Right forelimb (tissue), 1 donor: ENCODE measurements at places on chromosomes 4 and X.

DNA sequence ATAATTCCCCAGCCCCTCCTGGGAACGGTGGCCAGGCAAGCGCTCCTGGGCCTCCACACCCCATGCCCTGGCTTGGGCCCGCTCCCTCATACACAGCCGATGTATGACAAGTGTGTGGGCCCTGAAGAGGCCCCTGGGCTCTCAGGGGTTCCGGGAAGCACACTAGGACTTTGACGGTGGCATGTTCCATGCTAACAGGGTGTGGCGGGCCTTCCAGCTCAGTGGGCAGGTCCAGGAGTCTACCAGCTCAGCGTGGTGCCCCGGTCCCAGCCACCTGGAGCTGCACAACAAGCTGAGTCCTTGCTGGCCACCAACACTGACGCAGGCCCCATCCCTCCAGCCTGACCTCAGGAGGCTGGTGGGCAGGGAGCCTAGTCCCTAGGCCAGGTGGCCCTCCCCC, 24.4 kb upstream of the HMX1 start:
- no peak for DNase-seq

GRCh38 chr4:63831590-63832155, 577.6 kb downstream of the TECRL start:
- no peak for DNase-seq

- no peak for DNase-seq
Observed at GRCh38 chr4:81541161-81541945, 69.6 kb upstream of the RASGEF1B start.

DNA sequence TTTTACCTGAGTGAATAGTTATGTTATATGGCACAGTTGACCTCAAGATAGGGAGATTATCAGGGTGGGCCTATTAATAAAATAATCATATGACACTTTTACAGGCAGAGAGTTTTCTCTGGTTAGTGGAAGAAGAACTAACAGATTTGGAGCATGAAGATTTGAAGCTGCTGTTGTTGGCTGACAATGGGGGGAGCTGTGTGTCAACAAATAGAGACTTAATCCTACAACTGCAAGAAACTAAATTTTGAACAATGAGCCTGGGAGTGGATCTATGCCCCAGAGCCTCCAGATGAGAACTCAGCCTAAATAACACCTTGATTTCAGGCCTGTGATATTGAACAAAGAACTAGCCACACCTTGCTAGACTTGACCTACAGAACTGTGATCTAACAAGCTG, 7.2 kb upstream of the CCSER1 start:
- DNase-seq = no peak

GRCh38 chr4:101958547-101958946, 168.0 kb downstream of the BANK1 start:
- DNase-seq = no peak

GRCh38 chr4:13912436-13912925, 285.0 kb upstream of the BOD1L1 start:
- no peak for DNase-seq

- no peak for DNase-seq
Observed at GRCh38 chr4:164467493-164467892, 286.4 kb upstream of the SMIM31 start.

GRCh38 chrX:133985164-133985966, at the start of gene GPC3:
Gene GPC3 (minus strand): TSS chrX:133985594.
- DNase-seq = peak; percentile 77

GRCh38 chr4:13703096-13703495, 75.6 kb upstream of the BOD1L1 start:
- DNase-seq = no peak

GRCh38 chr4:52665592-52665991, 6.5 kb upstream of the USP46 start:
- DNase-seq = no peak
